KG1 (cell line): ENCODE measurements at places on chromosomes 13 and 19.

GRCh38 chr19:51572410-51572809 lies 1.3 kb downstream of the ZNF175 start:
- no peak for DNase-seq

GRCh38 chr13:80712026-80712425 lies 371.1 kb upstream of the SPRY2 start:
- no peak for DNase-seq

DNA sequence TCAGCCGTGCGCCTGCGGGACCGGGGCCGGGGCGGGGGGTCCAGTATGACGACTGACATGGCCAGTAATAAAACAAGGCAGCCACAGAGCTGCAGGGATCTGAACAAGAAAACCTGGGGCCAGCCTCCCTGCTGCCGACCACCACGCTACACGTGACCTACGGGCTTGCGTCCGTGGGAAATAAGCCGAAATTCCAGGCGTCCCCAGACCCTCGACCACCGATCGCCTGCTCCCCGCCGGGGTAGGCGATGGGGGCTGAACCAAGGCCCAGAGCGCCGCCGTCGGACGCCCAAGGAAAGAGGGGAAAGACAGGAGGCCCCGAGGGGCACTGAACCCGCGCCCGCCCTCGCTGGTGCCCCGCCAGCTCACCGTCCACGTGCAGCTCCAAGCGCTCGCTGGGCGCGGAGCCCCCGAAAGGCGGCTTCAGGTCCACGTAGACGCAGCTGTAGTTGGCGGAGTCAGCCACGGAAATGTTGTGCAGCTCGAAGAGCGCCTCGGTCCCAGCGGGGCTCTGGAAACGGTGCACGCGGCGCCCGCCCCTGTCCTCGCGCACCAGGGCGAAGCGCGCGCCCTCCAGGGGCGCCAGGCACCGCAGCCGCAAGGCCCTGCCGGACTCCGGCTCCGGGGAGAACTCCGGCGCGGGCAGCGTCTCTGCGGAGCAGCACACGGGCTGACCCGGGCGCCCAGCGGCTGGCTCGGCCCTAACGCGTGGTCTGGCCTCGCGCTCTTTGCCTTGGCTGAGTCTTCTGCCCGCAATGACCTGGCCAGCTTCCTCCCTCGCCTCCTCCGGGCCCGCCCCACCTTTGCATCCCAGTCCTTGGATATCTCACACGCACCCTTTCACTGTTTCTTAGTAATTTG lies 3.1 kb downstream of the A1BG start:
- DNase-seq = no peak

DNA sequence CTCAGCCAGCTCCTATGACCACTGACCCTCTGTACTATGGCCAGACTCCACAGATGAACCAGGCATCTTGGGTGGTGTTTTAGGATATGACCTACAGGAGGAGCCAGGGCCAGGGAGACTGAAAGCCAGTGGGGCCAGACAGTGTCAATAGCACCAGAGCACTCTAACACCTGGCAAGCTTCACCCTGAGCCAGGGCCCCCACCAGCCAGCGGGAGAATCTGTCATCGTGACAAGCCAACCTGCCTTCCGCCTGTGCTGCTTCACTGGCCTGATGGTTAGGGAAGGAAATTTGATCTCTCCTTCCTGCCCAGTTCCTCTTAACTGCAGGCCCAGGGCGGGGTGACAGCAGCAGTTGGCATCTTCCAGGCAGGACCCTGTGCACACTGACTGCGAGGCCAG lies 222.4 kb downstream of the UQCRFS1 start:
- DNase-seq = no peak

DNA sequence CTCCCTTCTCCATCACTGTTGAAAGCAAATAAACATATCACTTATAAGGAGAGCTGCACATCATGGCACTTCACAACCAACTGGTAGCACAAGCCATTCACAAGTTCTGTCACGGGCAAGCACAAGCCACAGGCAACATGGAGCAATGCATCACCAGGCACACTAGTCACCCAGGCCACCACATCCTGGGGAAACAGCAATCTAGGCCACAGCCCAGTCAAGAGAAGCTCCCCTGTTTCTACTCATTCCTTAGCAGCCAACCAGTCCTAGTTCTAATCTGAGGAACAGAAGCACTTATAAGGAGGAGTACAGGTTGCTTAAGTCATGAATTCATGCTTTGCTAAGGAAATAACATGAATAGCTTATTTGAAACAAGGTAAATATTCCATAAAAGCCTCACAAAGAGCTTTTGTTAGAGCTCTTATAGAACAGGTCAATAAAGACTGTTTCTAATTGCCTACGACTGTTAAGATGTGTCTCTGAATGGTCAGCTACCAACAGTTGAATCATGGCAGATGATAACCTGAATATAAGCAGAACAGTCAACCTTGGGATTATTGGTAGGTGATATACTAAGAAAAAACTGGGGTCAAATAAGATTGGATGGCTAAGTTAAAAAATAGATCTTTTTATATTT lies 169.0 kb downstream of the TBC1D4 start:
- no peak for DNase-seq

- DNase-seq = no peak
These were observed 24.5 kb downstream of the CEACAM16 start for GRCh38 chr19:44723299-44723951.

DNA sequence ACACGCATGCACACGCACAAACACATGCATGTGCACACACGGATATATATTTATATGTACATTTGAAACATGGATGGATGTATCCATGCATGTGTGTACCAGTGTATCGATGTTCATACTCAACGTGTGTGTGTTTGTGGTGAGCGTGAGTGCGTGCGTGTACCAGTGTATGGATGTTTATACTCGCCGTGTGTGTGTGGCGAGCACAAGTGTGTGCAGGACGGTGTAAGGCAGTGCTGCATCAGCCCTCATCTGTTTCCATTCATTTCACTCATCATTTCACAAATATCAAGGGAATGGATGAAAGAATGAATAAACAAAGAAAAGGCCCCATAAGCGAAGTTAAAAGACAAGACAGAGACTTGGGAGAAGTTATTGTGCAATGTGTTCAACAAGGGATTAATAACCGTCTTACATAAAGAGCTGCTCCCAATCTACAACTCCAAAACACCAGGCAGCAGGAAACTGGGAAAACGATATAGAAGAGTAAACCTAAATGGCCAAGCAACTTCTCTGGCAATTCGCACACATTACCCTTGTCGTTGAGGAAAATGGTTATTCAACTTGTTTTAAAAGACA lies 21.7 kb upstream of the MIER2 start:
- DNase-seq = no peak

- no peak for DNase-seq
These were observed 26.2 kb downstream of the INSR start for GRCh38 chr19:7267792-7268704.

DNA sequence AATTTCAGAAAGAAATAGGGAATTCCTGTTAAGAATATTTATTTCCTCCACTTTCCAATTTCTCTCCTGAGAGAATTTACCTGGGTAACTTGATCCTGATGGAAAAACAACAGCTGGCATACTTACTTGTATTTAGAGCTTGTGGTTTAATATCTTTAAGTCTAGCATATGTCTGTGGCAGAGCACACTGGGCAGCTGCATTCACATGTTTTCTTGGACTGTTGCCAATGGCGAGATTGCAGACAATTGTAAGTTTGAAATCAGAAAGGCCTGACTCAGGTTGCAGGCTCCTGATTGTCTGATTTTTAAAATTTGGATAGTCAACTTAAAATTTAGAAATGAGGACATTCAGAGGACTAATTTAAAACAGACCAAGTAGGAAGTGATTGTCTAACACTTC lies 66.9 kb downstream of the NHLRC3 start:
- no peak for DNase-seq

DNA sequence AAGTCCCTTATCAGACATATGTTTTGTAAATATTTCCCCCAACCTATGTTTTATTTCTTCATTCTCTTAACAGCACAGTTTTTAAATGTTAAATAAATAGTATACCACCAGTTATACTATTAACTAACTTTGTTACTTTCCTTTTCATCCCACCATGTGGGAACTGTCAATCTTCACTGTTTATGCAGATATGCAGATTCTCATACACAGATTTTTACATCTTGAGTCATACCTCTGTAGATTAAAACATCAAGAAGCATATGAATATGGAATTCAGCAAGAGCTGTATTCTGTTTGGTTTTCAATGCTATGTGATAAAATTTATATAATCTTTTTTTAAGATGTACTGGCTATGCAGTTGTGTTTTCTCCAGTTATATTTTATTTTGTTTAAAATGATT lies 566.3 kb downstream of the LIG4 start:
- no peak for DNase-seq

- peak; percentile 30 for DNase-seq
These were observed 13.2 kb upstream of the LHFPL6 start for GRCh38 chr13:39616087-39616694.

DNA sequence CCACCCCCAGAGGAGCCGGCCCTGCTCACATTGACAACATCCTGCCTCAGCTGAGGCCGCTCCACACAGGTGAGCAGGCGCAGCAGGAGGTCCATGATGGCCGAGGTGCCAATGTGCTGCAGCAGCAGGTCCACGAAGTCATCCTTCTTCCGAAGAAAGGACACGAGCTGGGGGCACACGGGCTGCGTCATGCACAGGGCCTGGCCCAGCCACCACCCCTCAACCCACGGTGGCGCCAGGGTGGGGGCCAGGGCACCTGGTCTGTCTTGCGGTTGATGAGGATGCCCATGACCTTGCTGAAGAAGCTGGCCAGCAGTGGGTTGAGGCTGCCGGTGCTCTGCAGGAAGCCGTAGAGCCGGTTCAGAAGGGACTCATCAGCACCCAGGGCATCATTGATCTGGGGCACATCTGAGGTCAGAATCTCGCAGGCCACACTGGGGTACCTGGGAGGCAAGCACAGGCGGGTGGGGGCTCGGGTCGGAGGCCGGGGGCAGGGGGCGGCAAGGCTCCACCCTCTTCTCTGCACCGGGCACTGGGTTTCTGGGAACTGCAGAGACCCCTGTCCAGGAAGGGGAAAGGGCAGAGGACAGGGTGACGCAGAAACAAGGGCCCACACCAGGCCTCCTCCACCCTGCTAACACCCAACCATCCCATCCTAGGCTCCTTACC lies 13.4 kb downstream of the PPP6R1 start:
- DNase-seq = no peak

DNA sequence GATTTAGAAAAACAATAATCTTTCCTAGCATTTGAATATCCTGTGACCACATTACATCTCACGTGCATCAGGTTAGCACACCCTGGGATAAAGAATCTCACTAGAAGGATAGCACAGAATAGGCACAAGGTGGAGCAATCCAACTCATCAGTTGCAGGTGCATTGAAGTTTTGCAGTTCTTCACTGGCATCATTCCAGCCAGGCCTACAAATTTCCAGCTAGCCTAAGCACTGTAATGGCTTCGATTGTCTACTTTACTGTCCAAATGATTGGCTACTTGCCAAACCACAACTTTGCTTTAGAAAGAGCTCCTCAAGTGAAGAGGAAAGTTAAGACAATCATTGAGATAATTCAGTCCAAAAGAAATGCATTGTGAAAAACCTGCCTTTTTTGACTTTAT lies 89.5 kb downstream of the SPRY2 start:
- no peak for DNase-seq

- DNase-seq = no peak
These were observed 30.2 kb downstream of the ATP8A2 start for GRCh38 chr13:25401958-25402357.

- peak; percentile 21 for DNase-seq
These were observed 13.8 kb downstream of the OR7D4 start for GRCh38 chr19:9205501-9206113.

DNA sequence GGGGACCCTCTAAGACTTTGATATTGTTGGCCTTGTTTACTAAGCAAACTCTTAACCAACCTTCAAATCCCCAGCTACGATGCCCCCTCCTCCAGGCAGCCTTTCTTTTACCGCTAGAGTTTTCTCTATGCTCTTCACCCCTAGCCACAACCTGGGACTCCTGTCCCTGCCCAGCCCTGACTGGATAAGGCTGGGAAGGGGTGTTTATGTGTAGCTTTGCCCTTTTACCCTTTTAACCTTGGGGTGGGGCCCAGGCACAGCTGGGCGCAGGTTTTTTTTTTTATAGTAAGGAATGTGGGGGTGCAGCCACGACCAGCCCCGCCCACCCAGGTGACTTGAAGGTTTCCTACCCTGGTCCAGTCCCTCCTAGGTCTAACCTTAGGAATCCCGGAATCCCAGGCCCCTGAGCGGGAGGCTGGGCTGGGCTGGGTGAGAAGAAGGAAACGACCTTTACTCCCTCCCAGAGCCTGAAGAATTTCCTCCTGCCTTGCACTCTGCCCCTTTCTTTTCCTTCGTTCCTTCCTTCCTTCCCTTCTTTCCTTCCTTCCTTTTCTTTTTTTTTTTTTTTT lies 12.2 kb downstream of the TJP3 start:
- DNase-seq = no peak

DNA sequence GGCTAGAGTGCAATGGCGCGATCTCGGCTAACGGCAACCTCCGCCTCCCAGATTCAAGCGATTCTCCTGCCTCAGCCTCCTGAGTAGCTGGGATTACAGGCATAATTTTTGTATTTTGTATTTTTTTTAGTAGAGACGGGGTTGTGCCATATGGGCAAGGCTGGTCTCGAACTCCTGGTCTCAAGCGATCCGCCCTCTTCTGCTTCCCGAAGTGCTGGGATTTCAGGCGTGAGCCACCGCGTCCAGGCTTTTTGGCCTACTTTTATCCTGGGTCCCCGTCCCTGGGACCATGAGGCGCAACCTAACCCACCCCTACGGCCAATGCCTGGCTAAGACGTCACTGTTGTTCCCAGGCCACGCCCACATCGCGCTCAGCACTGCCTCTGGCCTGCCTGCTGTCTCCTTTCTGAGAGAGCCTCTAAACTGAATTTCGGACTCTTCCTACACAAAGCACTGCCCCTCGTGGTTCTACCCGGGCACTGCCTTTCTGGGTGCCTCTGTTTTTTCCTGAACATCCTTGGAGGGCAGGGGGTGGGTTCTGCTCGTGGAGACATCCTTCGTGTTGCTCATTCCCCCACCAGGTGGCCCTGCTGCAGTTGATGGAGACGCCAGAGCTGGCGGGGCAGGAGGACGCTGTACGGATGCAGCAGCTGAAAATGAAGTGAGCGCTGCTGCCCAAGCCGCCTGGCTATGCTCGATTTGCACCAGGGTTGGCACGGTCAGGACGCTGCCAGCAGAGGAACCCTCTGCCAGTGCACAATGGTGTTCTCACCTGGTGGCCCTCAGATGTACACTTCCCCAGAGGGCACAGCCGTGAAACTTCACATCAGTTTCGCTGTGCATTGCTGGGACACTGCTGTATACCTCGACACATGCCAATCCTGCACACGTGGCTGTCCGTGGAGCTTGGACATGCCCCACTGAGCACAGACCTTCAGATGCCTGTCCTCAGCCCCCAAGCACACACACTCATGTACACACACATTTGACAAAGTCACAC lies 2.0 kb downstream of the REX1BD start:
- no peak for DNase-seq

- DNase-seq = no peak
These were observed 39.1 kb upstream of the RNF113B start for GRCh38 chr13:98216135-98216565.

GRCh38 chr19:12090807-12091206 lies 26.3 kb downstream of the ZNF844 start:
- no peak for DNase-seq

DNA sequence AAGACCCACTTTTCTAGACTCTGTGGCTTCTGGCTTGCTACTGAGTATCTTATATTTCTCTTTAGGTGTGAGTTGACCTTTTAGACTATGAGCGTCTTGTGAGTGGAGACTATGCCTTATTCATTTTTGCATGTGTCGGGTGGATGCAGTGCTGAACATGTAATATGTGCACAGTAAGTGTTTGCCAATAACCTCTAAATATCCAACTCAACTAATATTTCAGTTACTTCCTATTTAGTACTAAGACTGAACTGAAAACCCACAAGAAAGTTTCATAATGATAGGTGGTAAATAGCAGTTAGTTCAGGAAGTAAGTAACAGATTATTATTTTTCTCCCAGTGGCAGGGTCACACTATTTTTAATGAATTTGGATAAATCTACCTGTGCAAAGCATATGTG lies 269.3 kb downstream of the KCNRG start:
- DNase-seq = no peak
